HuH-7.5 (cell line): ENCODE measurements at places on chromosomes 11 and 22.

DNA sequence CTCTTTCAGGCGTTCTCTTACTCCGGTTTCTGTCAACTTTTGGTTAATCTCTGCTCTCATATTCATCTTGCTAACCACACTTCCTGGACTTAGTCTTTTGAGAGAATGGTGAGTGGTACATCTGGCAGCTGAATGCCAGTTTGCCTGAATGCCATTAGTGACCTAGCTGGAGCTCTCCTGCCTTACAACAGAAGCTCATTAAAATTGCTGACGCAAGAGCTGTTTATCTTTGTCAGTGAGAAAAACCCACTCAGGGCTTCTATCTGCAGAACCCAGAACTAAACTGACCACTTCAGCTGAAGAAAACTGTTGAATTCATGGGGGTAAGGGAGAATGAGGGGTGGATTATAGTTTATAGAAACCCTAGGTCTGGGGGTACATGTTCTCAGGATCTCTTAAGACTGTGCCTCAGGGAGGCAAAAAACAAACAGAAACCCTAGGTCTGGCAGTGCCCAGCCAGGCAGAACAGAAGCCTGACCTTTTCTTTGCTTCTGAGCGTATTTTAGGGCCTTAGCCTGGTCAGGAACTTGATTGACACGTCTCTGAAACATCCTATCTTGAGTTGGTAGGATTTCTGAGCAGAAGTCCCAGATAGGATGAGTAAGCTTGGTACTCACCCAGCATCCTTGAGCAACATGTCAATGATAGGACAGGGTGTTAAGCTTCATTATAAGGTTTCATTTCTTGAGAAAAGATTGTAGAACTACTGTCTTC is 52.8 kb upstream of the YWHAH start:
- no peak for DNase-seq

DNA sequence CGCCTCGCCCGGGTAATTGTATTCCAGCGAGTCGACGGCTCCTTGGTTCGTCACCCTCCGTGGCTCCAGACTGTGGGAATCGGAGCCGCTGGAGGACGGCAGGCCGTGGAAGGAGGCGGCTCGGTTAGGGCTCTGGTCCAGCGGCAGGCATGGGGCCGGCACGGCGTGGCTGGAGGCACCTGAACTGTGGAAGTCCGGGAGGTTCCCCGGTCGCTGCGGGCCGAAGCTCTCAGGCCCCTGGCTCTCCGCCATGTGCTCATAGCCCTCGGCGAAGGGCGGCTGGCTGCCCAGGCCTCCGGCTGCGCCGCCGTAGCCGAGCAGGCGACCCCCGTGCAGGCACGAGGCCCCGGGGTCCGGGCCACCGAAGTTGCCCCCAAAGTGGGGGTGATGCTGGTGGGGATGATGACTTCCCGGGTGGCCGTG is 1.7 kb downstream of the MN1 start:
- DNase-seq, result no peak

GRCh38 chr22:36467042-36467810 is 14.2 kb downstream of the TXN2 start:
- no peak for DNase-seq

- DNase-seq, result no peak
Measured at GRCh38 chr22:45968751-45969413, 8.1 kb downstream of the WNT7B start.

- no peak for DNase-seq
Measured at GRCh38 chr11:12142176-12142575, 31.8 kb downstream of the MICAL2 start.

GRCh38 chr22:23756891-23757290 is 2.7 kb upstream of the VPREB3 start:
- DNase-seq, result no peak

GRCh38 chr11:128693416-128693712 is 508 bp upstream of the FLI1 start:
- no peak for DNase-seq

DNA sequence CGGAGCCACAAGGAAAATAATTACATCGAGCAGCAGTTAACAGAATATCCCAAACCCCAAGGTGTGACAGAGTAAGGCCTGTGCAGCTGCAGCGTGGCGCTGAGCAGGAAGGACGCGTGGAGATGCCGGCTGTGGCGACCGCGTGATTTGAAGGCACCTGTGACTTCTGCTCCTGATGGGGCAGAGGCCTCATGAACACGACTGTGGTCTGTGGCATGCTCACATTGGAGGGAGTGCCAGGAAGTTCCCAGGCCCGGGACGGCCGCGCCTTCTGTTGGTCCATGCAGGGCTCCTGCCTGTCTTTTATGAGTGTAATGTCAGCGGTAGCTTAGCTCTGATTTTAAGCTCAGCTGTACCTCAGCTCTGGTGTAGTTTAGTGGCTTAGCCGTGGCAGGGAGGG is 50.4 kb downstream of the TPCN2 start:
- no peak for DNase-seq

- DNase-seq, result no peak
Measured at GRCh38 chr22:49620003-49620556, 207.6 kb downstream of the BRD1 start.

DNA sequence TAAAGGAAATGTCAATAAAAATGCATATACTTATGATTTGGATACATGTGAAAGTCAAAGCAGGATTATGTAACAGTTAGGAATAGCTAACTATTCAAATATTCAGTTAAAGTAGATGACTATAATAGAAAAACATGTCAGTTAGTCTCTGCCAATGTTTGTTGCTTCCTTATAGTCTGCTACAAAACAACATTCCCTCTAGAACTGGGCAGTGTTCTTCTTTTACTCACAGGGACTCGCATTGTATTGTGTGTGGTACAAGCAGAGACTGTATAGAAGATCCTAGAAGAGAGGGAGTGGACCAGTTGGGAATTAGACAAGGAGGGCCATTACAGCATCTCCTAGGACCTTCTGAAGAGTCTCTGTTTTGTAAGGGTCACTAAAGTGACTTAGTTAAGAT is 10.6 kb downstream of the ACAT1 start:
- no peak for DNase-seq

GRCh38 chr11:120285256-120285655 is 39.8 kb upstream of the TLCD5 start:
- no peak for DNase-seq

DNA sequence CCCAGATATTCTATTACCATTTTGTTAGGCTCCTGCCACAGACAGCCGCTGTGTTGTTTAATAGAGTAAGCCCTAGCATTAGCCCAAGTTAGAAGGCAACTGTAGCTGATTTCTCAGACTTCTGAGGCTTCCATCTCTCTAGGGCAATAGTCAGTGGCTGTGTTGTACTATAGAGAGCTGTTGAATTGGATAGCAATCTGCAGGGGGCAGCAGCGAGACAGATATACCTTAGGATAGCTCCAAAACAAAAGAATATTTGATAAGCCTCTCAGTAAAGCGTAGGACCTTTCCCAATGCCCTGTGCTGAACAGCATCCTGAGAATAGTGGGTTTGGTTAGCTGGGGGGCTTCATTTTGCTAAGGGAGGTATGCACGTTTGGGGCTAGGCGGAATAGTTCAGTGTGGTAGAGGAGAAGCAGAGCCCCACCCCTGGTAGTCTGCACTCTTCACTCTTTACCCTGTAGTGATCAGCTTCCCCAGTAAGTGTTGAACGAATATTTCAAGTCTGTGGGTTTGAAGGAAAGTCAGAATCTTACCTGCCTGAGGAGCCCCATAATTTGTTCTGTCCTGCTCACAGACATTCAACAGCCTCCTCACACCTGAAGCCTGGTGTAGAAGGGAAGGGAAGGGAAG is 515.1 kb downstream of the INSC start:
- DNase-seq, result no peak

- no peak for DNase-seq
Measured at GRCh38 chr11:104078245-104078644, 41.8 kb downstream of the DDI1 start.

DNA sequence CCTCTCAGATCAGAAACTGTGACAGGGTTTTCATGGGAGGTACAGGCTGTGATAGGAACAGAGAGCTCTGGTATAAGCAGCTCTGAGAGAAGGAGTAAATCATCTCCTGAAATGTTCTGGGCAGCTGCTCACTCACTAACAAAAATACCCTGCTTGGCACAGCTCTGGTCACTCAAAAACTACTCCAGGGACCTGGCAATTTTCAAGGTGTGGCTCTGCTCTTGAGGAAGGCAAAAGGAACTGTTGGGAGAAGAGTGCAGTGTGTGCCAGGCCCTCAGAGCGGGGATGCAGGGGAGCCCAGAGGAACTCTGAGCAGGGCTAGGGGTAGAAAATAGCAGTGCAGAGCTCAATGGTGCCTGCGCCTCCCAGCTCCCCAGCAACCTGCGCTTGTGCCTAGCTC is 180.5 kb upstream of the ZBED5 start:
- DNase-seq, result no peak

- no peak for DNase-seq
Measured at GRCh38 chr11:63951779-63952536, 13.2 kb downstream of the NAA40 start.

- DNase-seq, result no peak
Measured at GRCh38 chr11:66349084-66349386, 1.6 kb upstream of the B4GAT1 start.

- no peak for DNase-seq
Measured at GRCh38 chr11:92211576-92212167, 12.9 kb upstream of the FAT3 start.

DNA sequence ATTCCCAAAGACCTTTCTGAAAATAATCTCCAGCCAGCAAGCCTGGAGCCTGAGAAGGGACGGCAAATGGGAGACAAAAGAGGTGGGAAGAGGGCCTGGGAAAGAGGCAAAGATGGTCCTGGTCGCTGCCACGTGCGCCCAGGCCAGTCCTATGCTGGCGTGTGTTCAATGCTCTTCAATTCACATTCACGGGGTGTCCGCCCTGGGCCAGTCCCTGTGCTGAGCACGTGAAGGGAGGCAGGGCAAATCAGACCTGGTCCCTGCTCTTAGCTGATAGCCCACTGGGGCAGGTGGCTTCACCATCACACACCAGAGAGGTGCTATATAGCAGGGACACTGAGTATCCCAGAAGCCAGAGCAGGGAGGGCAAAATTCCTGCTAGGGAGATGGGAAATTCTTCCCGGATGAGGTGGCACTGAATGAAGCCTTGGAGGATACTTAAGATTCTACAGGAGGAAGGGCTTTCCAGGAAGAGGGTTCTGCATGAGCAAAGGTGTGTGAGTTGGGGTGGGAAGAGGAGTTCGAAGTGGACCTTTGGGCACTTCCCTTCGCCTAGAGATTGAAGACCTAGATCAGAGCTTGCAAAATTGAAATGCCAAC is 148.2 kb downstream of the CHST1 start:
- no peak for DNase-seq

DNA sequence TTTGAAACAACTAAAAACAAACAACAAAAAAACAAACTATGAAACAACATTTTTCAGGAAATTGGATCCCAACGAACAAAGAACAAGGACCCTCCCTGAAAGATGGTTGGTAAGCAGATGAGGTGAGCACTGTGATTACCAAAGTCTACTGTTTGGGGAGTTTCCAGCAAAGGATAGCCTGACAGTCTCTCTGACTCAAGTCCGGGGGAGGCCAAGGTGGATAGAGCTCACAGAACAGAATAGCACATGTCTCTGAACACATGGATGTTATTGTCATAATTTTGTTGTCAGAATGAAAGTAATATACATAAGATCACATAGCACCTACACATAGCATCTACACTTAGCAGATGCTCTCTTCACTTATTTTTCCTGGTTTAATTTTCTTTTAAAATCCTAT is 501.3 kb upstream of the TENM4 start:
- no peak for DNase-seq

DNA sequence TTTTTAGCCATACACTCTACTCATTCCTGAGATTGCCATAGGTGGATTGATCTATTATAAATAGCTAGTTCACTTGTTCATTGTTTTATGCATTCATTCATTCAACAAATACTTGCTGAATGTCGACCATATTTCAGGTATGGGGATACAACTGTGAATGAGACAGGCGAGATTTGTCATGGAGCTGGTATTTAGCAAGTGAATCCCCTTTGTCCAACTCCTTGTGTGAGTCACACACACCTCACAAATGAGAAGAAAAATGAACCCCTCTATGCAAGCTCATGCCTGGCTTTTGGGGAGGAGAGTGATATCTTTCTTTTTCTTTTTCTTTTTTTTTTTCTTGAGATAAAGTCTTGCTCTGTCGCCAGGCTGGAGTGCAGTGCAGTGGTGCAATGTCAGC is 1.8 kb upstream of the AMPD3 start:
- DNase-seq, result no peak

DNA sequence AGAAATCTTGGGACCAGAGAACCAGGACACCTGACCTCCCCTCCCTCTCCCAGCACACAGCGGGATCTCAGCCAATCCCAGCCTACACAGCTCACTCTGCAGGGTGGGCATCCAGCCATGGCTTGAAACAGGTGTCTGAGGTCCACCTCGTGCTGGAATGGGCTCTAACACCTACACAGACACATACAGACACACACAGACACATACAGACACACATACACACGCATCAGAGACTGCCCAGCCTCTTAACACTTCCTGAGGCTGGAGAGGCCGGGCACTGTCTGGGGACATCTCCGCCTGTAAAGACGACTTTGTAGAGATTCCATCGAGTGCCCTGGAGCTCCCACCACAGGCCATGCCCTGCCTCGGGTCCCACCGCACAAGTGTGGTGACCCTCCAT is 36.7 kb downstream of the CAPN1 start:
- no peak for DNase-seq

GRCh38 chr11:76699451-76700091 is 29.0 kb upstream of the LRRC32 start:
- DNase-seq, result no peak

GRCh38 chr11:103947546-103947919 is 88.9 kb upstream of the DDI1 start:
- no peak for DNase-seq

DNA sequence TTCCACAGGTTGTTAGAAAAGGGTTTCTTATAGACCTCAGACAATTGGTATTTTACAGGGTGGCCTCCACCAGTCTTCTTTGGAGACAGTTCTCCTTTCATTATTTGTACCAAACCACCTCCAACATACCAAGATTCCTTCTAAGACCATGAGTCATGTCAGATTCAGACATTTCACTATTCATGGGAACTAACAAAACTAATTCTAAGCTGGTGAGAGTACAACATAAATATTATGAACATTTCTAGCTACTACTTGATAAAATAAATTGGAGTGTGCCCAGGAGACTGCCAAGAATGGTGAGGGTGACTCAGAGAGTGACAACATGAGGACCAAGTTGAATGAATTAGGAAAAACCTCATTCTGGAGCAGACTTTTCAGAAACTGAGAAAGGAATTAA is 494.6 kb upstream of the LRRC4C start:
- no peak for DNase-seq

GRCh38 chr11:88164320-88164719 is 10.9 kb downstream of the RAB38 start:
- DNase-seq, result no peak

- DNase-seq, result no peak
Measured at GRCh38 chr11:88300888-88301487, 36.5 kb downstream of the CTSC start.

DNA sequence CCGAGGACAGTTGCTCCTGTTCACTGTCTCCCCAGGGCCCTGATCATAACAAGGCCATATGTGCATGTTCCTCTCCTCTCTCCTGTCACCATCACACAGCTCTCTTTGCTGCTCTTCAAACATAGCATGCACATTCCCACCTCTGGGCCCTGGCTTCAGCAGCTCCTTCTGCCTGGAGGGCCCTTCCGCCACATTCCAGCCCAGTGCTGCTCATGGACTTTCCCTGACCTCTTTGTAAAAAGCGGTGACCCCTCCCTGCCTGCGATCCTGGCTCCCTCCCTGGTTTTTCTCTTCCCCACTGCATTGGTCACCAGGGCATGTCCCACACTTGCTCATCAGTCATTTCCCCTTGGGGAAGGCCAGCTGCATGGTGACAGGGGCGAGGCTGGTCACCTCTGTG is 98.2 kb downstream of the MYO18B start:
- DNase-seq, result no peak

GRCh38 chr11:69241844-69242243 is 52.1 kb upstream of the MYEOV start:
- DNase-seq, result no peak
